ENCODE measurements at places on chromosomes 12 and 14.

- DNase-seq: no peak
Measured at GRCh38 chr14:66141733-66142132, 344.4 kb upstream of the CCDC196 start.

GRCh38 chr14:25904446-25904845, 693.4 kb downstream of the NOVA1 start:
- no peak for DNase-seq

- no peak for DNase-seq
Measured at GRCh38 chr12:92226071-92226661, 80.5 kb upstream of the BTG1 start.

GRCh38 chr14:74801396-74801795, 38.3 kb downstream of the YLPM1 start:
- no peak for DNase-seq

- no peak for DNase-seq
Measured at GRCh38 chr14:68243450-68244010, 424.0 kb downstream of the RAD51B start.

DNA sequence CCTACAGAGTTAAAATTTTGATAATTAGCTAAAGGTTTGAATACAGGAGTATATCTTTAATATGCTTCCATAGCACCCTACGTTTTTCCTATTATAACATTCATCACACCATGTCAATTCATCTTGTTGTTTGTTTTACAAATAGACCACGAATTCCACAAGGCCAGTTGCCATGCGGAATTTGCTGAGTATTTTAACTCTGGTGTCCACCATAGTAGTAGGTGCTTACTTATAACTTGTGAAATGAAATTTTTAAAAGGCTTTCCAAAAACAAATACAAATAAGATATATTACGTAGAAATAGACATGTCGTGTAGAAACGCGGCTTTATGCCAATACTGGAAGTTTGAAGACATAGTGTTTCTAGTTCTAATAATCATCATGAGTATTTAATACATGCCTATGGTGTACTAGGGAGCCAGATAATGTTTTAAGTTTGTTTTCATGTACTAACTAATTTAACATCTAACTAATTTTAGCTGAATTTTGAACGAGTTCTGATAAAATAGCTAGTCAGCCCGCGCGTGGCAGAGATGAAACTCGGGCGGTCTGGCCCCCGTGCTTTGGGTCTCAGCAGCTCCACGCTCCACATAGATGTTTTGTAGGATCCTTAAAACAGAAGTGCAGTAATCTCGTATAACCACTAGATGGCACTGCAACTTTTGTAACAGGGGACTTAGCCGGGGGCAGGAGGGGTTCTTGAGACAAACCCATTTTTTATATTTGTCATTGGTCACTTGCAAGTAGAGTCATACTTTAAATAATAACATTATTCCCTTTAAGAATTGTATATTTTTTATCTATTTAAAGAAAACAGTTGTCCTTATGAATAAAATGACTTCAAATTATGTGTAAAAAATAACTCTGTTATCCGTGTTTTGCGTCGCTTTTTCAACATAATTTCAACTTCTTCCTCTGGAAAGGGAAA, 10.2 kb downstream of the CD69 start:
- DNase-seq: no peak

GRCh38 chr12:131038961-131039950, 85.5 kb downstream of the ADGRD1 start:
- DNase-seq: no peak

- no peak for DNase-seq
Measured at GRCh38 chr12:114935658-114936057, 251.7 kb upstream of the TBX3 start.

- DNase-seq: no peak
Measured at GRCh38 chr12:92400006-92400405, 254.4 kb upstream of the BTG1 start.

DNA sequence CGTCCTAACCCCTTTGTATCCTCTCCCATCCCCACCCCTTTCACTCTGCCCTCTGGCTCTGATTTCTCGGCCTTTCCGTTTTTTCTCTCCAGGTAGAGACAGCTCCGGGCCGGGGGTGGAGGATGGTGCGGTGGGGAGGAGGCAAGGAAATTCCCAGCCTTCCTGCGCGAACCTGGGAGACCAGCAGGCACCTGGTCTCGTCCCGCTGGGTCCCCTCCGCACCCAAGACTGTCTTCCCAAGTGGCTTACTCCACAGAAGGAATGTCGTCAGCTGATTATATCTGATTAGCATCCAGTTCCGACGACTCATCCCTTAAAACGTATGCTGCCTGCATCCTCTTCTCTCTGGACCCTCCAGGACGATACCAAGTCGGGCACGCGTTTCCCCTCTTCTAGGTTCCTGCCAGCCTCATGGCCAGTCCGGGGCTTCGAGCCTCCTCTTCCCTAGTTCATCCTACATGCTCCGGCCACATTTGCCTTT, 42.2 kb upstream of the CAPRIN2 start:
- no peak for DNase-seq
